IMR-90 (cell line): ENCODE measurements at places on chromosomes 1 and 21. TPM values are rescaled to one million over a fixed set of nuclear protein-coding genes. Genes with fewer than 3 reads are reported as not detected.
A peak's percentile ranks its signal among the peaks of the same experiment; 100 is the strongest.

DNA sequence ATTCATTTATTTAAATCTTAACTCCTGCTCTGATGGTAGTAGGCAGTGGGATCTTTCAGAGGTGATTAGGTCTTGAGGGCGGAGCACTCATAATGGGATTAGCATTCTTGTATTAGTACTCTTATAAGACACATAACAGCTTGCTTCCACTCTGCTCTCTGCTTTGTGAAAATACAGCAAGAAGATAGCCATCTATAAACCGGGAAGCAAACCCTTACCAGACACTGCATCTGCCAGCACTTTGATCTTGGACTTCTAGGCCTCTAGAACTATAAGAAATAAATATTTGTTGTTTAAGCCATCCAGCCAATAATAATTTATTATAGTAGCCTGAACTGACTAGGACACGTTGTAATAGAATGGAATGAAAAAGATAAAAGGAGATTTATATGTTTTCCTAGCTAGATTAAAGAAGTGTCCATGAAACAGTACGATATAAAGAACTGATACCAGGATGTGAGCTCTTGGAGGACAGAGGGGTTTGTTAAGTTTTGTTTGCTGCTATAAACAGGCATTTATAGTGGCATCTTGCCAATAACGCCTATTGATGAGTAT, 869.9 kb downstream of the MRPL39 start:
- DNase-seq = no peak

GRCh38 chr1:113444857-113445256, 54.5 kb downstream of the MAGI3 start:
- DNase-seq = no peak

DNA sequence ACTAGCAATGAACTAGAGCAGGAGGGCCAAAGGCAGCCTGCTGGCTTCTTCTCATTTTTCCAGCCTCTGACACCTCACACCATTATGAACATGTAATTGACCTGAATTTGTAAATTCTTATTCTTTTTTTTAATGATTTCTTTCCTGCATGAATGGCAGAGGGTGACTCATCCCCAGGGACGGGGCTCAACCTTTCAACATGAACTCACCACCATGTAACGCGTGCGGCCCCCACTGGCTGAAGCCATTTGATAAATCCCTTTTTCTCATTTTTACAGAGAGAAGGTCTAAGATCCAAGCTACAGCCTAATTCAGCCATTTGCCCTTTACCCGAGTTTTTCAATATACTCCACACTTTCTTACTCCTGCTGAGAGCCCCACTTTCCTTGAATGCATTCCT, 9.3 kb upstream of the ETS2 start:
- DNase-seq = peak; percentile 56

DNA sequence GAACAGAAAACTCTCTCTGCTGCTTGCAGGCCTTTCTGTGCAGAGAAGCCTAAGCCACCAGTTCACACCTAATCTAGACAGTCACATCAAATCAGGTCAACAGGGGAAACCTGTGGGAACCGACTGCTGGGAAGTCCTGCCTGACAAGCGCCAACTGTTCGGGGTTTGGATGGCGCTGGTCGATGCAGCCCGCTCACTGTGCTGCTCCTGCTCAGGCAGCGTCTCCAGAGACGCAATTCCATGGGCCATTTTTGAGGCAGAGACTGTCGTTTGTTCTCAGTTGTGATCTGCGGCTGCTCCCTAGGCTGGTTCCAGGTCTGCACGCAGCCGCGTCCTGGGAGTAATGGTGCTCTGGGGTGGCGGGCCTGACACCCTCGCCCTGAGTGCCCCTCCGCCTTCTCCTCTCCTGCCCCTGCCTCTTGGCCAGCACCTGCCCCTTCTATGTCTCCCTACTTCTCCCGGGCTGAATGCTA, 1.4 kb downstream of the AGT start:
- no peak for DNase-seq

DNA sequence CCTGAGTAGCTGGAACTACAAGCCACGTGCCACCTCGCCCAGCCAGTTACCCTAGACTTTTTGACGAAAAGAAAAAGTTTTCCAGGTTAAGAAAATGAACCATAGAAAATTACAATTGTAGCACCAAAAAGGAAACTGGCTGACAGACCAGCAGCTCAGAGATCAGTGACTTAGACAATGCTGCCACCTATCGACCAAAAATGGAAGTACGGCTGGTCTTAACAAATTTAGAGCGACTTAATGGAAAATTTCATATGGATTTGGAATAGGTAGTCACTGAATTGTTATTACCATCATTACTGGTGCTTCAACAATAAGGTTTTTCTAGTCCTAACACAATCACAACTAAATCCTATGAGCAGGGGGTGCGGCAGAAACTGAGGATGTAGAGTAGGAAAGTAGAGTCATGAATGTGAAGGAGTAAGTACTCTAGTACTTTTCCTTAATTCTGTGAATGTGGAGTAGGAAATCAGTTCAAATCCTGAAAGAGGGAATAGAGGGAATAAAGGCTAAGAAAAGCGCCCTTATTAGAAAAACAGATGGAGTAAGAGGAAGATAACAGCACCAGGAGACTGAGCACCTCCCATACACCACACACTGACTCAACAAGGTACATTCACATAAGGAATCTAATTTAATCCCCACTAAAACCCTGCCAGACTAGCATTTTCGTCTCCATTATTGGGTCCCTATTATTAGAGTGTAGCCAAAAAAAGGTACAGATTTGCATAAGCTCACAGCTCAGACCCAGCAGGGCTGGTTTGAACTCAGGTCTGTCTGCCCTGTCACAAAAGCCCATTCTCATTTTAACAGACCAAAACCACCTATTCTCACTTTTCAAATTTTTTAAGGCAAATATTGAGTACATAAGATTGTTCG, 37.9 kb upstream of the MGST3 start:
- DNase-seq = peak; percentile 76

DNA sequence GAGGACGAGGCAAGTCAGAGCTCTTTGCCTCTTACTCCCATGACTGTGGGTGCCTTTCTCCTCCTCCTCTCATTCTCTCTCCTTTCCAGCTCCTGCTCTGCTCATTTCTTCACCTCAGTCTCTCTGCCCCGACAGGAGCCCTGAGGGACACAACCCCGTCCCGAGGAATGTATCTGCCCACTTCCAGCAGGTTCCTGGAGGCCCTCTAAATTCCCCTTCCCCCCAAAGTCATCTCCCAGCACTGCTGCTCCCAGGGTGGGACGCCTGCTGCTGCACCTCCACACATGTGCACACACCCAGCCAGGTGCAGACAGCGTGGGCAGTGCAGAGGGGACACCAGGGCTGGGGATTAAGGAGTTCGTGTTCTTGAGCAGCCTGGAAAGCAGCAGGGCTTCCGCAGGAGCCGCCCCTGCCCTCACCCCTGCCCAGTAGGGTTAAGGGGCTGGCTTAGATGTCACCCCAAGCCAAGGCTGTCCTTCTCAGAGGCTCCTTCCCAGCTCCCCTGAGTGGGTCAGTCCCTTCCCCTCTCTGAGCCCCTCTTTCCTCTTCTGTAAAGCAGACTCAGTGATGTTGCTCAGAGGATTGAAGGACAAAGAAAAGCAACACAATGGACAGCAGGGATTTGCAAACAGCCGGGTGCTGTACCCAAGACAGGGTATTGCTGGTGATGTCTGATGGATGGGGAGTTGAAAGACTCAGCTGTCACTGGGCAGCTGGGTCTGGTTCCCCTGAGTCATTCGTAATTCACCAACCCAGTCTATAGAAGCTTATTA, 346.0 kb downstream of the MATN1 start:
- no peak for DNase-seq

GRCh38 chr1:212688341-212689047, 11.1 kb downstream of the BATF3 start:
- peak; percentile 59 for DNase-seq

- no peak for DNase-seq
Measured at GRCh38 chr1:24911651-24912155, 18.4 kb downstream of the RUNX3 start.

DNA sequence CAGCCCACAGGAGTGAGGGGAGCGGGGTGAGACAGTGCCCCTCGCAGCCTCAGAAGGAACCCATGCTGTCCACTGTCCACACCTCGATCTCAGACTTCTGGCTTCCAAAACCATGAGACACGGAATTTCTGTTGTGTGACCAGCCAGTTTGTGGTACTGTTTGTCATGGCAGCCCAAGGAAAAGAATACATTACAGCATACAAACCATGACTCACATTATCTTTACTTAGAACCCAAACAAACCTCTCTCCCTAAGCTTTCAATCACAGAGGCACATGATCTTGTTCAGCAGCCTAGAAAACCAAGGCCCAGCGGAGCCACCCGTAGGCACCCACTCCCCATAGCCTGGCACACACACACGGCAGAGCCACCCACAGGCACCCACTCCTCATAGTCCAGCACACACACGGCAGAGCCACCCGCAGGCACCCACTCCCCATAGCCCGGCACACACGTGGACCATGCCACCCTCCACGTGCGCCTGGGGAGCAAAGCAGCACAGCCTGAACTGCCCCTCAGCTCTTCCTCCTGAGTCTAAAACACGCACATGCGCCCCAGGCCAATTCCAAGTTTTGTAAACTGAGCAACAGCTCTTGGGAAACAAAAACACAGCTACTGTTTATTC, 458 bp upstream of the KRTAP10-4 start:
- peak; percentile 2 for DNase-seq

- no peak for DNase-seq
Measured at GRCh38 chr21:33115631-33116510, 45.9 kb downstream of the OLIG1 start.

GRCh38 chr1:85580872-85581801, 576 bp downstream of the CCN1 start:
- peak; percentile 69 for DNase-seq

DNA sequence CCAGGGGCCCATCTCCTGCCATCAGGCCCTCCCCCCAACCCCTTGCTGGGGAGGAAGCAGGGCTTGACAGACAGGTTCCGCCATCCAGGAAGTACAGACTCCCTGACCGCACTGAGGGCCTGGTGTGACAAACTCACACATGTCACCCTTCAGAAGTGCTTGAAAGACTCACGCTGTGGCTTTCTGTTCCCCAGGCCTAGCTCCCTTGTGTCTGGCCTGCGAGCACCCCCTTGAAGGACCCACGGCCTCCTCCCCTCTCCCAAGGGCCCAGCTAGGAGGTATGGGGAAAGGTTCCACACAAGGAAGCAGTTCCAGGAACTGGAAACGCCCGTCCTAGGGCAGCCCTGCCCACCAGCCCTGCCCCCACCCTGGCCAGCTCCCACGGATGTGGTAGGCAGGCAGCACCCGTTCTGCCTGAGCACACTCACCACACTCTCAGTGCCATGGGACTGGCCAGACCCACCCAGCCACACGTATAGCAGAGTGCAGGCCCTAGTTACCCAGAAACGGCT, 26.7 kb downstream of the SLC2A1 start:
- DNase-seq = no peak

DNA sequence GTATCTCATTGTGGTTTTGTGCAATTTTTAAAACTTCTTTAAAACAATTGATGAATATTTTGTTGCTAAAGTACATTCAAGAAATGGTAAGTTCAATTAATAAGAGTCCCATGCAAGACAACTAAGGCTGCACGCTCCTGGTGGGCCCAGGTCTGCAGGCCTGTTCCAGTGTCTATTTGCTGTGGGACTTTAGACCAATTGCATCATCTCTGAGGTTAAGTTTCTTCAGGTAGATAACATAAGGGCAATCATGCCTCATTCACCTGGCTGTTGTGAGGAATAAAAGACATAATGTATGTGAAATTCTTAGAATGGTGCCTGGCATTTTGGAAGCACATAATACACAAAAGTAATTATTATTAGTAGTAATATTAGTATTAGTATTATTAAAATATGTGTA, 82.9 kb downstream of the SLC25A24 start:
- DNase-seq = no peak

GRCh38 chr1:216914974-216915373, 191.7 kb upstream of the ESRRG start:
- DNase-seq = peak; percentile 7

GRCh38 chr1:206911064-206911663, 10.6 kb downstream of the FCMR start:
- DNase-seq = peak; percentile 78

DNA sequence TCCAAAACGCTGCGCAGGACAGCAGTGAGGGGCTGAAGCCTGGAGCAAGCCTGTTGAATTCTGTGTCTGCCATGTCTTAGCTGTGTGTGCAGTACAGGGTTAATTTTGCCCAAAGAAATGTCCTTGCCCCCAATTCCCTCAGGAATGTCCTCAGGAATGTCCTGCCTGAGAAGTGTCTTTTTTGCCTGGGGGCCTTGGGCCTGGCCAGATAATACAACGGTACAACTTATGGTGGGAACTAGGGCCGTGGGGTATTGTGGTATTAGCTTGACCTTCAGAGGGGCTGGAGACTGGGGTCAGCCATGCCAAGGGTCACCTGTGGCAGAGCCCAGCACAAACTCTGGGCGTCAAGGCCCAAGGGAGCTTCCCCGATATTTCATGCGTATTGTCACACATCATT, 107.7 kb downstream of the AJAP1 start:
- no peak for DNase-seq

DNA sequence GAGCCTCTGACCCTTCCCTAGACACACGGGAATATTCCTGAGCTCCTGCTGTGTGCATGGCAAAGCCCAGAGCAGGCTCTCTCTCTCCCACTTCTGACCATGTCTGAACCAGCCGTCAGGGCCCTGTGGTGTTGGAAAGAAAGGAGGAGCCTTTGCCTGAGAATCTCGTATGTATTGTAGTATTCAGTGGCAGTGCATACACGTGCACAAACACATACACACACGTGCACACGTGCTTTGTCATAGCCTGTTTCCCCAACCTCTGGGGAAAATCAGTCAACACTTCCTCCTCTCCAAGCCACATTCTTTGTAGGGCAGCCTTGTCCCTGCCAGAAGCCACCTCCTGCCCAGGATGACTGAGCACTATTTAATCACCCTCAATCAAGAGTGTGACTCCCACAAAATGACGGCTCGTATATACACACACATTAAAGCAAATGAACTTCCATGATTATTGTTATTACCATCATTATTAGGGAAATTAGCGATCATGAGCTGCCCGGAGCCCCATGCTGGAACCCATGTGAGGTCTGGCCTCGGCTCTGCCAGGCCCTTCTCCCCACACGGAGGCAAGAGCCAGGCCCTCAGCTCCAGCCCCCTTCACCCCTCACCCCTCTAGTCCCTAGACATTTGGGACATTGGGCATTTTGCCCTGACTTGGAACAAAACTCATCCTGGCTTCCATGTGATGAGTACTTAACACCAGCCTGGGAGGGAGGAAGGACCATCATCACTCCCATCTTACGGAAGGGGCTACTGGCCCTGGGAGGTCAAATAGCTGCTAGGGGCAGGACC, 331.9 kb downstream of the NPHP4 start:
- no peak for DNase-seq

The LHX8 gene
- not detected in 2 replicates for total RNA-seq

The KCNA10 gene
- not detected in 2 replicates for total RNA-seq

The ATP1A2 gene
- total RNA-seq = under 0.01 and 0.28 TPM in 2 replicates

The CFAP74 gene
- not detected in 2 replicates for total RNA-seq

The NECTIN4 gene
- total RNA-seq = under 0.01 and 0.18 TPM in 2 replicates

The CAMK1G gene
- 0.72 and 0.83 TPM in 2 replicates for total RNA-seq

The SYPL2 gene
- under 0.01 TPM in 2 replicates for total RNA-seq

The MAN1C1 gene
- total RNA-seq = 2.5 and 3.2 TPM in 2 replicates

The OLIG2 gene
- total RNA-seq = not detected in 2 replicates
